ENCODE measurements at places on chromosomes 2 and 18.
A peak's percentile ranks its signal among the peaks of the same experiment; 100 is the strongest.

GRCh38 chr2:233044974-233045605 lies 12.6 kb downstream of the NEU2 start:
- no peak for DNase-seq

DNA sequence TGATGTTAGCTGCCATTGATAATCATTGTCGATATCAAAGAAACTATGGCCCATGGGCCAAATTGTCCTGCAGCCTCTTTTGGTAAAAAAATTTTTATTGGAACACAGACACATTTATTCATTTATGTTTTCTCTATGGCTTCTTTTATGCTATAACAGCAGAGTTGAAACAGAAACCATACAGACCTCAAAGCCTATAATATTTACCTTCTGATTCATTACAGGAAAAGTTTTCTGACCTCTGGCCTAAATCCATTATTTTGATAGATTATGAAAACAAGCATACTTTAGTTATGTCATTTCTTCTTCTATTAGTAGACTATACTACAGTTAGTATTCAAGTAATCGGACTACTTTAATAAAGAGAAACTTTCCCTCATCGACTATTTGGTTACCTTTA lies 349.7 kb upstream of the GALNT5 start:
- no peak for DNase-seq

GRCh38 chr2:172299741-172300140 lies 127.6 kb upstream of the ITGA6 start:
- DNase-seq: peak; percentile 9

GRCh38 chr2:37389989-37390765 lies 45.7 kb downstream of the QPCT start:
- DNase-seq: peak; percentile 91

- DNase-seq: peak; percentile 33
These were observed 866 bp upstream of the SF3B6 start for GRCh38 chr2:24076849-24077534.

All from MV-4-11 (cell line).